ENCODE measurements at places on chromosomes 1 and 21. TPM values are rescaled to one million over a fixed set of nuclear protein-coding genes. Genes with fewer than 3 reads are reported as not detected.

The IL22RA1 gene
- not detected for total RNA-seq

The NEGR1 gene
- not detected for total RNA-seq

The AUNIP gene
- total RNA-seq = 0.31 TPM

The ESPN gene
- total RNA-seq = 13.2 TPM

- H3K36me3 ChIP-seq = peaks cover 3% of the 10 kb centered on the region
- no peak overlapping the region for H3K4me3 ChIP-seq
- peaks cover 42% of the 10 kb centered on the region for H3K27me3 ChIP-seq
- H3K4me1 ChIP-seq = no peaks in the 10 kb centered on the region
- no peak for DNase-seq
- H3K27ac ChIP-seq = no peak overlapping the region
Measured at GRCh38 chr1:241782396-241782795, 65.6 kb upstream of the EXO1 start.

DNA sequence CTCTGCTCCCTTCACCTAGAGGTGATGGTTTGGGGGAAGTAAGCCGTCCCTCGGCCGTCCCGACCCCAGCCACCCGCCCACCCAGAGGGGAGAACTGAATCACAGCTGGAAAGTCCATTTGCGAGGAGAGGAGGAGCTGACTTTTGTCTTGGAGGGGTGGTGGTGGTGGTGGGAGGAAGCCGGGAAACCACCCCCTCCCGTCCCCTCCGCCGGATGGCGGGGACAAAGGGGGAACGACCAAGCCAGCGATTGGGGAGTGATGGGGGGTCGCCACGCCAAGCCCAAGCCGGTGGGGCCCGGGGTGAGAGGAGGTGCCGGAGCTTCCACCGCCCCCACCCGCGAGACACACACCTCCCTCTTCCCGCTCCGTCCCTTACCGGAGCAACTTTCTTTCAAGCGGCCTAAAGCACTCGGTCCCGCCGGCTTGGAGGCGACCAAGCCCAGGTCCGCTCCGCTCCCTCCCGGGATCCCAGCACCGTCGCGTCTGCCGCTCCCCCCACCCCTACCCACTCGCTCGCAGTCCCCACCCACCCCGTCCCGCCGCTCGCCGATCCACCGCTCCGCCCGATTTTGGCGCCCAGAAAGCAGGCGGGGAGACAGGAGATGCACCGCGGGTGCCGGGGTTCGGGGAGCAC, 540 bp downstream of the ARHGEF2 start:
- H3K36me3 ChIP-seq = peaks cover 17% of the 10 kb centered on the region
- H3K27me3 ChIP-seq = no peaks in the 10 kb centered on the region
- H3K4me1 ChIP-seq = peaks cover 73% of the 10 kb centered on the region
- peak overlapping the region; percentile 96 for H3K27ac ChIP-seq

- no peak for DNase-seq
- H3K4me3 ChIP-seq = no peak overlapping the region
- no peaks in the 10 kb centered on the region for H3K27me3 ChIP-seq
- H3K27ac ChIP-seq = no peak overlapping the region
Measured at GRCh38 chr21:31526040-31526439, 133.5 kb upstream of the SOD1 start.

GRCh38 chr1:110627764-110628163, 21.6 kb upstream of the KCNA2 start:
- peak overlapping the region; percentile 16 for H3K27ac ChIP-seq
- DNase-seq = no peak
- peaks cover 26% of the 10 kb centered on the region for H3K4me1 ChIP-seq
- no peak overlapping the region for H3K4me3 ChIP-seq
- H3K27me3 ChIP-seq = no peaks in the 10 kb centered on the region
- H3K36me3 ChIP-seq = no peaks in the 10 kb centered on the region

GRCh38 chr1:153261281-153262069, 2.0 kb downstream of the LORICRIN start:
- peak overlapping the region; percentile 92 for H3K4me3 ChIP-seq
- peak; percentile 15 for DNase-seq
- peaks cover 41% of the 10 kb centered on the region for H3K4me1 ChIP-seq
- H3K27me3 ChIP-seq = peaks cover 53% of the 10 kb centered on the region

GRCh38 chr1:38505944-38506343, 353.6 kb downstream of the RRAGC start:
- no peak for DNase-seq
- H3K27me3 ChIP-seq = peaks cover 92% of the 10 kb centered on the region
- H3K27ac ChIP-seq = no peak overlapping the region
- peaks cover 3% of the 10 kb centered on the region for H3K4me1 ChIP-seq
- H3K36me3 ChIP-seq = peaks cover 2% of the 10 kb centered on the region
- H3K4me3 ChIP-seq = no peak overlapping the region

DNA sequence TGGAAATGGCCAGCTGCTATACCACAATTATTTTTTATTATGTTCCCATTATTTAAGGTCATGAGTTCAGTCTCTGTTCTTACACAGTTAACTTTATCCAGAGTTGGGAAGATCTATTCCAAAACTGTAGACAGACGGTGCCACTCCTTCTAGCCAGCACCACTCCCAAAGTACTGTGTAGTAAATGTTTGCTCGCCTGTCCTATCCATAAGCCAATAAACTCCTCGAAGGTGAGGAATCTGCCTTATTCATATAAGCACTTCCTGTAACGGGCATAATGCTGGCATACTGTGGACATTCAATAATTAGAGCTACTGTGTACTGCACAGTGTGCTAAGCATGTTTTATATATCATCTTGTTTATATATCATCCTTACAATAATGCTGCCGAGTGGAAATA, 26.1 kb upstream of the STMN1 start:
- H3K4me3 ChIP-seq = no peak overlapping the region
- DNase-seq = no peak
- peaks cover 22% of the 10 kb centered on the region for H3K27me3 ChIP-seq
- no peaks in the 10 kb centered on the region for H3K36me3 ChIP-seq
- H3K27ac ChIP-seq = no peak overlapping the region

- H3K27ac ChIP-seq = no peak overlapping the region
- DNase-seq = no peak
- peaks cover 19% of the 10 kb centered on the region for H3K4me1 ChIP-seq
- H3K4me3 ChIP-seq = no peak overlapping the region
Measured at GRCh38 chr1:150236614-150237100, 745 bp upstream of the ANP32E start.

- H3K36me3 ChIP-seq = no peaks in the 10 kb centered on the region
- DNase-seq = no peak
- H3K4me3 ChIP-seq = no peak overlapping the region
- no peaks in the 10 kb centered on the region for H3K4me1 ChIP-seq
- no peak overlapping the region for H3K27ac ChIP-seq
Measured at GRCh38 chr1:100597784-100598183, 59.8 kb downstream of the GPR88 start.
